ENCODE measurements at places on chromosomes 1 and 21.

DNA sequence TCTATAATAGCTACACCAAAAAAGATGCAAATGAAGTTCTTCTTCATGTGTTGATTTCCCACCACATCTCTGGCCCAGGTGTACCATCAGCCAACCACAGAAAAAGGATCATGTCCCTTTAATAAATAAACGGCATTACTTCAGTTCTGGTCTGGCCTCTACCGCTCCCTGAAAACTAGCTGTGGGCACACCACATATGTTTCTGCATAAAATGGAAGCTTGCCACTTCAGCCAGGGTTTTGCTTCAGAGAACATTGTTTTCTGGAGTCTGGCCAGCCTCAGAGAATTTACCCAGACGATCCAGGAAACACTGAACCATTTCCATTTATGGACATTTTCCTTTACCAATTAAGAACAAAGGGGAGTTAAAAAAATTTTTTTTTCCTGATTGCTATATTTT is 5.8 kb upstream of the LAMC2 start:
- DNase-seq: no peak

- DNase-seq: no peak
These were observed 275.9 kb upstream of the C1orf105 start for GRCh38 chr1:172144445-172145061.

DNA sequence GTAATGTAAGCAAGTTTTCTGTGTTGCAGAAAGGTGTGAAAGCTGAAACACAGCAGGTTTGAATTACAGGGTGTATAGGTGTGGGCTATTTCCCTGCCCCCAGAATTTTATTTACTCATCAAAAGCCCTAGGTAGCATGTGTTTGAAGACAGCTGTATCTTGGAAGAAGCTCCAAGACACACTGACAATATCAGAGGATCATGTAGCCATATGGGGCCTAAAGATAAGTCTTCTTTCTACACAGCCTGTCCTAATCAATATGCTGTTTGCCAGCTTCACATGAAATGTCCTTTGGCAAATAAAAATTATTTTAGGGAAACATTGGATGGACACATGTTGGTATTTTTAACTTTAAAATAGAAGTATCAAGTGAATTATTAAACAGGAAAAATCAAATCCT is 17.5 kb upstream of the SUCO start:
- no peak for DNase-seq

GRCh38 chr1:111852261-111852721 is 96.6 kb downstream of the DDX20 start:
- DNase-seq: no peak

DNA sequence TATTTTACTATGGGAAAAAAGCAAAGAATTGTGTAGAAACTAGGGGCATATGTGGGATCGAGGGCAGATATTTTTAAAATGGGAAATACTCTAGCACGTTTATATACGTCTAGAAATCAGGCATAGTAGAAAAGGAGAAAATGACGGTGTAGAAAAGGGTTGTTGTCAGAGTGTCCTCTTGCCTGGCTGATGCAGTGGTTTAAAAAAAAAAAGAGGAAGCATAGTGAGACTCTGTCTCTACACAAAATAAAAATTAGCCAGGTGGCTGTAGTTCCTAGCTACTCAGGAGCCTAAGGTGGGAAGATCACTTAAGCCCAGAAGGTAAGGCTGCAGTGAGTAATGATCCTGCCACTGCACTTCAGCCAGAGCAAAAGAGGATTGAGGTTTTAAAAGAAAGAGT is 64.7 kb upstream of the LRRC7 start:
- DNase-seq: no peak

DNA sequence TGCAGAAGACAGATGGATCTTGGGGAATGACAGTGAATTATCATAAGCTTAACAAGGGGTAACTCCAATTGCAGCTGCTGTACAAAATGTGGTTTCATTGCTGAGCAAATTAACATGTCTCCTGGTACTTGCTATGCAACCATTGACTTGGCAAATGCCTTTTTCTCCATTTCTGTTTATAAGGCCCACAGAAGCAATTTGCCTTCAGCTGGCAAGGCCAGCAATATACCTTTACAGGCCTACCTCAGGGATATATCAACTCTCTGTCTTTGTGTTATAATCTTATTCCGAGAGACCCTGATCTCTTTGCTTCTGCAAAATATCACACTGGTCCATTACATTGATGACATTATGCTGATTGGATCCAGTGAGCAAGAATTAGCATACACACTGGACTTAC is 52.7 kb upstream of the KIAA0040 start:
- no peak for DNase-seq

DNA sequence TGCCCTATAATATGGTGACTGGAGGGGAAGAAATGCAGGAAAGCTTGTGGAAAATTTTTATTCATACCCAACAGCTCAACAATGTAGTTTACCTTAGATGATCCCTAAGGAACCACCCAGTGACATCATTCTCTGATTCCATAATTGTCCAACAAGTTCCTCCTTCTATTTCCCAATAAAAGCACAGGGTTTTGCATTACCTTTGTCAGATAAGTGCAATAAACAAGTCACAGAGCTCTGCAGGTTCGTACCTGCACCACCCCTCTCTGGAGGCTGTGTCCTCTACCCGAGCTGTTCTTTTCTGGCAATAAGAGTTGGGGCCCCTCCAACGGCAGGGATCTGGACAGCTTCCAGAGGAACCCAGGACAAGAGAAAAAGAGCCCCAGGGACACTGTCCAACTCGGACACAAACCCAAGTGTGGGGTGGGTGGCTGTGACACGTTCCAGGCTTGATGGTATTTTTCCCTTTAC is 38.8 kb downstream of the RCAN1 start:
- DNase-seq: no peak

DNA sequence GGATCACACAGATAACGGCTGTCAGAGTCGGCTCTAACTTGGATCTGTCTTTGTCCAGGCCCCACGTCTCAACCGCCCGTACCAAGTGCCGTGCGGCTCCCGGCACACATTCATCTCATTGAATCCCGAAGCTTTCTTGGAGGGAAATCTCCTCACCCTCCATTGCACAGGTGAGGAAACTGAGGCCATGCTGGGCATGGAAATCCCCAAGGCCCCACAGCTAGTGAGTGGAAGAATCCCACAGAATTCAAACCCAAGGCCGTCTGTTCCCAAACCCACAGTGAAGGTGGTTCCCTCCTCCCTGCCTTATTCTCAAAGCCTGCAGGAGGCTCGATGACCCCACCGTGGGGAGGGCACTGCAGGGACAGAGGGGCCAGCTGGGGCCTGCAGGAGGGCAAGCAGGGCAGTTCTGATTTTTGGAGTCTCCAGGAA is 437.9 kb downstream of the MATN1 start:
- DNase-seq: no peak

GRCh38 chr1:207862241-207862787 is 48.6 kb downstream of the CD34 start:
- DNase-seq: no peak

DNA sequence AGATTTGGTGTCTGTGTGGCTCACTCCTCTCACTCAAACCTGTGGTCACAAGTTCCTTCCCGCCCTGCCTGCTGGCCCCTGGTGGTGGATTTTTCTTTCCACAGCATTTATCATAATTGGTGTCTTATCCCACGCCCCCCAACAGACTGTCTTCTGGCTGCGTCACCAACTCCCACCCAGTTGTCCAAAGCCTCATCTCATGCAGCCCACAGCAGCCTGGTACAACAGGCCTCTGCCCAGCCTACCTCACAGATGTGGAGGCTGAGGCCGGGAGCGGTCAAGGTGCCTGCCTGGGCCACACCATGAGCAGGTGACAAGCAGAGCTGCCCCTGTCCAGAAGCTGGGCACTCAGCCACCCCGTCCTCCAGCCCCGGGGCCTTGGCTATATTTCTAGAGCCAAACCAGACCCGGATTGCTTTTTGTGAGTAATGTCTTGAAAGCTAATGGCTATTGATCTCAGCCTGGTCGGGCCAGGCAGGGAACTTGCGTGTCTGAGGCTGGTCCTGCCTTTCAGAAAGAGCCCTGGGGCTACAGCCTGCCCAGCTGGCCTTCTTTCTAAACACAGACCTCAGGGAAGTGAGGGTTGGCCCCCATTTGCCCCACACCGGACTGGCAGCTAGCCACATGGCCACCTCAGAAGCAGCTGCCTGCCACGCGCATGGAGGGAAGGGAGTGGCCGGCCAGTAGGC is 2.6 kb downstream of the KCNAB2 start:
- DNase-seq: no peak

GRCh38 chr1:95287081-95287480 is 53.1 kb downstream of the RWDD3 start:
- DNase-seq: no peak

DNA sequence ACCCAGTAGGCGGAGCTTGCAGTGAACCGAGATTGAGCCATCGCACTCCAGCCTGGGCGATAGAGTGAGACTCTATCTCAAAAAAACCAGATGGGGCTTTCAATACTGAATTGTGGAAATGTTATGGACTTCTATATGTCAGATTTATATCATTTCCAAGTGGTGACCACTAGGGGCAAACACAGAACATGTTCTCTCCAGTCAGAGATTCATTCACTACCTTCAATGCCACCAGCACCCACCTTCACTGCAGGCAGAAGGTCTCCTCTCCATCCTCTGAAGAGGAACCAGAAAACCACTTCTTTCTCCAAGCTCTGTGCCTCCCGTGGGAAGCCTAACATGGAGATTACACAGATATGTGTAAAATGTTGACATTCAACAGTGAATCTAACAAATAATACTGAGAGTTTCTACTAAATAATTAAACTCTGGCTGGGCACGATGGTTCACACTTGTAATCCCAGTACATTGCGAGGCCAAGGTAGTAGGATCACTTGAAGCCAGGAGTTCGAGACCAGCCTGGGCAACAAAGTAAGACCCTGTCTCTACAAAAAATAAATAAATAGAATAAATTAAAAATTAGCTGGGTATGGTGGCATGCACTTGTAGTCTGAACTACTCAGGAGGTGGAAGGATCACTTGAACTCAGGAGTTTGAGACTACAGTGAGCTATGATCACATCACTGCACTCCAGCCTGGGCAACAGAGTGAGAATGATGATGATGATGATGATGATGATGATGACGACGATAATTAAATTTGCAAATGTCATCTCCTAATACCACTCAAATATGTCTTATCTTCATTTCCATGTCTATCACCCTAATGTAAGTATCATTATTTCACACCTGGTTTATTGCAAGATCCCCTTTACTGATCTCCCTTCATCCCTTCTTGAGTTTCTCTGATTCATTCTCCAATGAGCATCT is 151.1 kb downstream of the ZNF281 start:
- no peak for DNase-seq

DNA sequence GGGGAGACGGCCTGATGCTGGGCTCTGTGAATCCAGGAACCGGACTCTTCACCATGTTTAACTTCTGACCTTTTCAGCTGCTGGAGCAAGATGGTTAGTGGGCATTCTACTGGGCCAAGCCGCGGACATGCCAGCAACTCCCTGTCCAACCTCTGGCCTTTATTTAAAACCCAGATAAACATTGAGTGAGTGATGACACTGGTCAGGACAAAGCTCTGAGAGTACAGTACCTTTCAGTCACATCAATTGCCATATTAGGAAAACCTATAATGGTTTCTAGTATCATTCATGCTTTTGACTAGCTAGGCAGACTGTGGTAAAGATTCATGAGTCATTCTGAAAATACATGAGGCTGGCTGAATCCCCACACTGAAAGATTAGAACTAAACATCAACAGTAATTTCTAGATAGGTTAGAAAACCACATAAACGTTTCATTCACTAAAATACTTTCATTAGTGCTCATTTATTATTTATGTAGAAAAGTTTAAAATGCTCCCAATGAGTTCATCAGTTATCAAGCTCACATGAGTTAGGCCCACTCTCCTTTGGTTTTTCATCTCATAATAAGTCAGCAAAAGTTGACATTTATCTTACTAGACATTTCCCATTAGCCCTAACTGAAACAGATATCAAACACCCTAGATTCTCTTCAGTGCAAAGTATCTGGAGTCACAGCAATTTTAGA is 7.1 kb upstream of the ACTA1 start:
- no peak for DNase-seq

DNA sequence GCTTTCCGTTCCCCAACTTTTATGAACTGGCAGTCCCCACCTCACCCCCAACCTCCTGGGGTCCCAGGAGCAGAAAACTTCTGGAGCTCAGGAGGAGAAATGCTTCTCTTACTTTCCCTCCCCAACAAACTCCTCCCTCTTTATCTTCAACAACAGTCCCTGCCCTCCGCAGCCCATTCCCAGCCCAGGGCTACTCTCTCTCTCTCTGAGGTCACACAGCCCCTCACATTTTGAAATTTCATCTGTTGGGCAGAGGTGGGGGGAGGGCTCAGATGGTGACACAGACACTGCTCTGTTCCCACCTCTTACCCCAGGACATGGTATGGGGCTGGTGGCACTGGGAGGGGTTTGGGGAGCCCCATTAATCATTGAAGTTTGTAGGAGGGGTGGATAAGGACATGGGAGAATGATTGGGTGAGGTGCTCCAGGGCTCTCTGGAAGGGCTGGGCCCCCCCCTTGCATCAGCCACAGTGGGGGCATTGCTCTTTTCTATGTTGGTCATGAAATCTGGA is 6.0 kb downstream of the PIK3CD start:
- no peak for DNase-seq

DNA sequence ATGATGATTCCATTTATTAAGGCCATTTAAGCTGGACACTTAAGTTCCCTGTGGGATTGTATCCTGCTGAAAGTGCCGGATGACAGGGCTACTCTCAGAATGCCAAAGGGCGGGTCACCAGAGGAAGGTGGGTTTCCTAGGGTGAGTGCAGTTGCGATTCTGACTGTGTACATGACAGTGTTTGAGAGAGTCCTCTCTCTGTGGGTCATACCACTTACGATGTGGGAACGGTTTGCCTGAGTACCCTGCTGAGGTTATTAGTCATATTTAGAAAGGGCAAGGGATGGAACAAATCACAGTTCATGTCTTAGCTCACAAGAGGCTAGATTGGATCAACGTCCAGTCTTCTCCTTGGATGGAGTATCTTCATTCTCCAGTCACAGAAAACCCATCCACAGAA is 461.9 kb downstream of the CAMTA1 start:
- DNase-seq: no peak

- DNase-seq: no peak
These were observed 128.6 kb downstream of the LRIG2 start for GRCh38 chr1:113201560-113201959.

DNA sequence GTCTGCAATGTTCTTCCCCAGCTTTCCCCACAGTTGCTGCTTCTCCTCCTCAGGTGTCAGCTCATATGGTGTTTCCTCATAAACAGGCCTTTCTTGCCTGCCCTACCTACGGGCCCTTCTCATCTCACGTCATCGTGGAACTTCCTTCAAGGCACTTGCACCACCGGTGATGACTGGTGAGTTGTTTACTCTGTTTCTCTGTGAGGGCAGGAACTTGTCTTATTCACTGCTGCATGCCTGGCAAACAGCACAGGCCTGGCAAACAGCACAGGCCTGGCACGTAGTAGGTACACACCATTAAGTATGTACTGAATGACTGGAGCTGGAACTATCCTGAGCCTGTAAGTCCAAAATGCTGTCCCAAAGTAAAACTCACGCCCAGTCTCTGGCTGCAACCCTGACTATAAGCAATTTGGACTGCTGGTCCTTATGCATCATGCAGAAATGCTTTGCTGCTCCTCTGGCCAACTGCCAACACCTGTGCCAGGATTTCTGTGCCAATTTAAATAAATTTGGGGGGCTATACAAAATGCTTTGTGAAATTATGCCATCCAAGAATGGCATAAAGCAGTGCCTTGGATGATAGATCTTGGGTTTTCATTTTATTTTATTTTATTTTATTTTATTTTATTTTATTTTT is 25.7 kb downstream of the STK40 start:
- no peak for DNase-seq

GRCh38 chr1:231778009-231778719 is 151.6 kb downstream of the DISC1 start:
- no peak for DNase-seq

- no peak for DNase-seq
These were observed 13.9 kb downstream of the SNIP1 start for GRCh38 chr1:37540036-37540785.
